Stimulated activated CD8-positive, alpha-beta memory T cell treated with anti-CD3 and anti-CD28 coated beads, Interleukin-2, amount 100 ng/mL, for 1 hour (primary cell): ENCODE measurements at places on chromosomes 3 and 15.

DNA sequence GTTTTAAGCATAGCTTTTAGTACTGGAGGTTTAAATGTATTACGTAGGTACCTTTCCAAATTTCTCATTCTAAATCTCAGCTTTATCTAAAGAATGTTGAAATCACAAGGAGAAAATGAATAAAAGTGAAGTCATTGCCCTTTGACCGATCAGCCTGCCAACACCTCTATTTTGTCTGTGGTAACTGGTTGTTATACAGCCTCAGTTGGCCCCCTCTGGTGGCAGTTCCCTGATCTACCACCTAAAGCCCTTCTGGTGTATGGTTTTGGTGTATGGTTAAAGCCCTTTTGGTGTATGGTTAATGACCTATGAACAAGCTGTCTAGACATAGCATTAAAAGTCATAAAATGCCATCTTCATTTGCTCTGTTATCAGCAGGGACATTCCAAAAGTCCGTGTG lies 378.2 kb upstream of the AZI2 start:
- DNase-seq = no peak

GRCh38 chr15:47265686-47266085 lies 451.6 kb upstream of the SEMA6D start:
- no peak for DNase-seq

- DNase-seq = no peak
Observed at GRCh38 chr3:23961066-23961465, 16.0 kb downstream of the NR1D2 start.

DNA sequence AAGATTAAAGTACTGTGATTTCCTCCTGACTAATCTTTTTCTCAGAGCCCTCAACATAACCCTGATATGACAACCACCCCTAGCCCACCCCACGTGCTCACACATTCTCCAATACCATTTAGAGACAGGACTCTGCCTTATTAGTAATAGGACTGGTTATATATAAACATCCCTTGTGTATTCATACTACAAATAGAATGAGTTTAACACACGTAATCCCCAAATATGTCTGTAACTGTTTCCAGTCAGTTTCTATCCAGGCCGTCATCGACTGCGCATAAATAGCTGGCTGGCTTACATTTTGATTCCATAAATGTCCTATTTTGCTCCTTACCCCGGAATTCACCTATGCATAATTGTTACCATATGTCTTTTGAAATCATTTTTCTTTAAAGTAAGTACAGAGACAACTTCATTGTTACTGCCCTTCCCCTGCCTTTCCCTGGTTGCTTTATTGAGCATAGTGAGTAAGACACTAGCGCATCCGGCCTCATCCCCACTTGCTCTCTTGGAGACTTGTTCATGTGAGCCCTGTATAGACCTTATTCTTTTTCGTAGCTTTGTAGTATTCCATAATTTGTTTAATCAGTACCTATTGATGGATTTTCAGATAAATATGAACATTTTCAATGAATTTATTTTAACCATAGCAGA lies 3.5 kb upstream of the P2RY14 start:
- no peak for DNase-seq

DNA sequence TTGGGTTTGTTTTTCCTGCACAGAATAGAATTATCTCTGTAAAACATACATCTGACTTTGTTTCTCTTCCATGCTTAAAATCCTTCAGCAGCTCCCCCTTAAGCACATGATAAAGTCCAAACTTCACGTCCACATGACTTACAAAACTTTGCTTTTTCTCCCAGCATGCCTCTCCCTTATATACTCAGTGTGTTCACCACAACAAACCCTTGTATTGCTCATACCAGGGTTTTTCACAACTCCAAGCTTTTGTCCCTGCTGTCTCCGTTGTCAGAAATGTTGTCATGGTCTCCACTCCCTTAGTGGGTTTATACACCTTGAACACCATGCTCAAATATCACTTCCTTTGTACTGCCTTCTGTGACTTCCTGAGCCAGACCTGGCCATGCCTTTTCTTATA lies 91.1 kb upstream of the MITF start:
- no peak for DNase-seq

- DNase-seq = no peak
Observed at GRCh38 chr3:11651477-11651876, 7.8 kb upstream of the VGLL4 start.

GRCh38 chr3:177468331-177468730 lies 271.0 kb upstream of the TBL1XR1 start:
- no peak for DNase-seq

DNA sequence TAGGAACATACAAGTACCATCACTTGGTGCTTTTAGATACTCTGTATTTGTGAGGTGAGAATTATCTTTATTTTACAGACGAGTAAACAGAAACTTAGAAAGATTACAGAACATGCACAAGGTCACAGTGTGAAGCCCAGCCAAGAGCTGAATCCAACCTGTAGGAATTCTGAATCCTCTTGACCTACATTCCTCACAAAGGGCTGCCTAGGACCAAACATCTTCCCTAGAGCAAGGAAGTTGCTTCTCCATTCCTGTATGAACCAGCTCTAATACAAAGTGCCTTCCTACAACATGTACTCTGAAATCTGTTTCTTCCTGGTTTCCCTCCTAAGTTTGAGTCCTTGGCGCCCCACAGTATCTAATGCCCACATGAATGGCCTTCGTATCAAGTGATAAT lies 2.9 kb downstream of the HDGFL3 start:
- DNase-seq = no peak

DNA sequence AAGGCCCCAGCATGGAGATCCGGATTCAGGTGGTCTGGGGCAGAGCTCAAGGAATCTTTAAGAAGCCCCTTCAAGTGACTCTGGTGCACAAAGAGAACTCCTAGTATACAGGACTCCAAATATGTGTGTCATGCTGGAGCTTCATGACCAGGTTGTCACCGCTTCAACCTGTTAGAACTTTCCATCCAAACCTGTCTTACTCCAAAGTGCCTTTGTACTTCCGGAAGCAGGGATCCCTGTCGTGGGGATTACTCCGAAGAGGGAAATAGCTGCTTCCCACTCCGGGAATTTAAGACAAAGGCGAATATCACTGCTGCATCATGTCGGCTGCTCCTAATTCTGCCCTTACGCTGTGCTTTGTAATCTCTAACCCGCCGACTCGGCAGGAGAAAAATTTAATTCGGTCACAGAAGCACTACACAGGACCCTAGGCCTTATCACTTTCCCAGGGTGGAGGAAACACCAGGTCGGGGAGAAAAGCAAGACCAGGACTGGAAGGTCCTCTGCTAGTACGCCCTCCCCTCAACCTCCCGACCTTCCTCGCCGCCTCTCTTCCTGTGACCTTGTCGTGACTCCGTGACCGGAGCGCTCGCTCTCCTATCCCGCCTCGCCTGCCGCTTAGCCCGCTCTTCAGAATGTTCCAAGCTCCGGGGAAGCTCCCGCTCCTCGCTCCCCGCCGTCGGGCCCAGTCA lies 730 bp downstream of the HIGD1A start:
- no peak for DNase-seq

DNA sequence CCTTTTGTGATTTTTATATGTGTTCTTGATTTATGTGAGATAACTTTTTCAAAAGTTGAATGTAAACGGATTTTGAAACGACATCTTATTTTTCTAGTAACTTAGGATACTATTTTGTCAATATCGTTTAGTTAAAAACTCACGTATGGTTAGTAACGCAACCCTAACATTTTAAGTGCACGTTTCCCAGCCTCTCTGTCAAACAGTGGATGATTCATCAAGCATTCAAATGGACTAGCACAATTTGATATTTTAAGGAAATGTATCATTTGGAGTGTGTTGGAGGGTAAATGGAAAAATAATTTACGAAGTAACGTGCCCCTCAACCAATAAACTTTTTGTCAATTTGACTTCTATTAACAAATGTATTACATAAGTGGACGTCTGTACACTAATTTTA lies 23.3 kb downstream of the RTP3 start:
- no peak for DNase-seq

DNA sequence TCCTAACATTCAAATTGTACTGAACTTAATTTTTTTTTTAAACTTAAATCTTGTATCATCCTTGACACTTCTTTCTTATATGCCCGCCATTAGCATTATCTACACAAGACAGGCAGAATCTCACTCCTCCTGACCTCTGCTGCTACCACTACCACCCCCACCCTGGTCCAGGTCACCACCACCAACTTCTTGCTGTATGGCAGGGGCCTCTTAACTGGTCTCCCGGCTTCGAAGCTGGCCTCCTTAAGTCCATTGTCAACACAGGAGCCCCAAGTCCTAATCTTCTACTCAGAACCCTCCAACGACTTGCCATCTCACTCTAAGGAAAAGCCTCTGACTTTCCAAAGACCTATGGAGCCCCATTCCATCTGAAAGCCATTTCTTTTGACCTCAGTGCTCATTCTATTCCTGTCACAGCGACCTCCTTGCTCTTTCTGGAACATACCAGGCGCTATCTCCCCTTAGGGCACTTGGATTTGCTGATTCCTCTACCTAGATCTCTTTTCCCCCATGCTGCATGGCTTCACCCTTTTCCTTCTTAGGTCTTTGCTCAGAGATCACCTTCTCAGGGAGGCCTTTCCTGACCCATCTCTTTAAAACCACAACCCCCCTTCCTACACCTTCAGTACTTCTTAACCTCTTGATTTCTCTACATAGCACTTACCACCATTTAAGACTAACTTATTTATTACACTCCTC lies 2.6 kb downstream of the PRC1 start:
- no peak for DNase-seq

- no peak for DNase-seq
Observed at GRCh38 chr3:47974974-47975470, 41.2 kb downstream of the MAP4 start.

GRCh38 chr3:178244733-178245709 lies 291.2 kb upstream of the KCNMB2 start:
- no peak for DNase-seq

DNA sequence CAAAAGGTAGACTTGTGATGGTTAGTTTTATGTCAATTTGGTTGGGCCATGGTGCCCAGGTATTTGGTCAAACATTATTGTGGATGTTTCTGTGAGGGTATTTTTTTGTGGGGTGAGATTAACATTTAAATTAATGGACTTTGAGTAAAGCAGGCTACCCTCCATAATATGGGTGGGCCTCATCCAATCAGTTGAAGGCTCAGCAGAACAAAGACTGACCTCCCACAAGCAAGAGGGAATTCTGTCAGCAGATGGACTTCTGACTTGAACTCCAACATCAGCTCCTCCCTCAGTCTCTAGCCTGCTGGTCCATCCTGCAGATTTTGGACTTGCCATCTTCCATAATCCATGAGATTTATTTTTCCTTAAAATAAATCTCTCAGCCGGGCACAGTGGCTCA lies 55.6 kb upstream of the BNC1 start:
- no peak for DNase-seq

DNA sequence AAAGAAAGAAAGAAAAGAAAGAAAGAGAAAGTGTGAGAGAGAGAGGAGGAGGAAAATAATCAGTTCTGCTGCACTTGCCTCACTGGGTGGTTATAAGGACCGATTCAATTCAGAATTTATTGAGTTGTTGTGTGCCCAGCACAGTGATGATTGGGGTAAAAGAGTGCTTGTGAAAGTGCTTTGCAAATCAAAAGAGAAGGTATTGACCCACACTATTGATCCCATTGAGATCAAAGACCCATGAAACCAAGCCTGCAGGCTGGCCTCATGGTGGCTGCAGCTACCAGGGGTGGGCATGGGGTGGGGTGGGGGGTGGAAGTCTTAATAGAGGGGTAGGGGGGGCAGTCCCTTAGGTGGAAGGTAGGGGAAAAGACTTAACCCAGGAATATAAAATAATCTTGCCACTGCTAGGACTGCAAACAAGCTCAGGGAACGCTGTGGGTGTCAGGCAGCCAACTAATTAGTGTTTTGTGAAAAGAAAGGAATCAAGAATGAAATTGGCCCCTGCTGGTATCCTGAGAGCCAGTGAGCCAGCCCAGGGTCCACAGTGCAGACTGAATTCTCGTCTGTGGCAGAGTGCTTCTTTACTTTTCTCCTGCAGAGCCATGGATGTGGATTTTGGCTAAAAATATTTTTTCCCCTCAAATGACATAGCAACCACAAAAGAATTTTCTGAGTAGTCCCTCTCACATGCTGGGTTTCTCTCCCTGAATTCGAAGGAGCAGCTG lies 34.2 kb downstream of the CLEC3B start:
- DNase-seq = no peak

DNA sequence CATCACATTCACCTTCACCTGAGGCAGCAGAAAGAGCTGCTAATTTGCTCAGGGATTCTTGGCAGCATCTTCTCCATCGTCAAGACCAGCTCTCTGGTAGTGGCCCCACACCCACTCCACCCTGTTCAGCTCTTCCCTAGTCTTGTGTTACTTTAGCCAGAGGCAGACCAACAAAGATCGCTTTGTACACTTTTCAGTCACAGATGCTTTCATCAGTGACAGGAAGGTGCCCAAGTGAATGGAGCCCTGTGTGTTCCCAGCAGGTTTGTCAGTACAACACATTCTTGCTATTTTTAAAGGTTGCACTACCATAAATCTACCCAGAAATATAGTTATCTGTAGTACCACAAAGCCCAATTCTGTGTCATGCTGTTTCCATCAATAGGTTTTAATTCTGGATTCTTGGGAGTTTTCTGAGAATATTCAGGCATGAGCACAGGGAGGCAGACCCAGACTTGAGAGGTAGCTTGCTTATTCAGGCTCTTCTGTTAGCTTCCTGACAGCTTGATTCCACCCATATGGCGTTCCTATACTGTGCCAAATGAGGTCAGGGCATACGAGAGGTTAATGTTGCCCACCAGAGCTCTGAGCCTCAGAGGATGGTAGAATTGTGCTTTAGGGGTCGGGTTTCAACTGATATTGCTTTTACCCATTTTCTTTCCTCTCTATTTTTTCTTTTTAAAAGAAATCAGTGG lies 109.8 kb upstream of the MANF start:
- no peak for DNase-seq

DNA sequence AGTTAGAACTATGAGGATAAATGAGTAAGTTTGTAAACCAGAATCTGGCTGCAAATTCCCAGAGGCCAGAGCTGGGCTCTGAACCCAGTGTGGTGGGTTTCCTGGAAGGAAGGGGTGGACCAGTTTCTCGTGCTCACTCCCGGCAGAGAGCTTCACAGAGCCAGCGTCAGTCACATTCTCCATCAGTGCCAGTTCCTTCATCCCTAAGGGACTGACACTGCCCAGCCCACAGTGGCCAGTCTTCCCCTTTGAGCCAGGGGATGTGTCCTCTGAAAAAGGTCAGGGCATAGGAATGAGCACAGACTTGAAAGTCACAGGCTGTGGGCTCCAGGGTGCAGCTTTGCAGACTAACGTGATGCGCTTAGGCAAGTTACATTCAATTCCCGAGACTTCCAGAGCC lies 135.8 kb upstream of the HACD2 start:
- no peak for DNase-seq

GRCh38 chr3:23834082-23834870 lies 28.5 kb downstream of the UBE2E1 start:
- no peak for DNase-seq

DNA sequence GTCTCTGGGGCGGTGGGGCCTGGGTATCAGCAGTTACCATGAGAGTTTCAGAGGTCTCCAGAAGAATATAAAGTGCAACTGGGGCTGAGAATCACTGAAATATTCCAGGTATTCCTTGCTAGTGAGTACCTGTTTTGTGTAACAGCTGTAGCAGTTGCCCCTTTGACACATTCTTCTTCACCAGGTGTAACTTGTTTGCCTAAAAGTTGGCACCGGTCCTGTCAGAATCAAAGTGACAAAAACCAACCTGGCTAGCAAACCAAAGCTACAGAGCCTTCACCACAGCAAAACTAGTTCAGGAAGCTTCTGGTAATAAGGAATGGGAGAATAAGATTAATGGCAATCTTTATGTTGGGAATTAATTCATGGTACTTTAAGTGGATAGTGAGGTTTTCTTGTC lies 296.0 kb downstream of the NAALADL2 start:
- no peak for DNase-seq
